ENCODE measurements at places on chromosomes 7 and 10.

DNA sequence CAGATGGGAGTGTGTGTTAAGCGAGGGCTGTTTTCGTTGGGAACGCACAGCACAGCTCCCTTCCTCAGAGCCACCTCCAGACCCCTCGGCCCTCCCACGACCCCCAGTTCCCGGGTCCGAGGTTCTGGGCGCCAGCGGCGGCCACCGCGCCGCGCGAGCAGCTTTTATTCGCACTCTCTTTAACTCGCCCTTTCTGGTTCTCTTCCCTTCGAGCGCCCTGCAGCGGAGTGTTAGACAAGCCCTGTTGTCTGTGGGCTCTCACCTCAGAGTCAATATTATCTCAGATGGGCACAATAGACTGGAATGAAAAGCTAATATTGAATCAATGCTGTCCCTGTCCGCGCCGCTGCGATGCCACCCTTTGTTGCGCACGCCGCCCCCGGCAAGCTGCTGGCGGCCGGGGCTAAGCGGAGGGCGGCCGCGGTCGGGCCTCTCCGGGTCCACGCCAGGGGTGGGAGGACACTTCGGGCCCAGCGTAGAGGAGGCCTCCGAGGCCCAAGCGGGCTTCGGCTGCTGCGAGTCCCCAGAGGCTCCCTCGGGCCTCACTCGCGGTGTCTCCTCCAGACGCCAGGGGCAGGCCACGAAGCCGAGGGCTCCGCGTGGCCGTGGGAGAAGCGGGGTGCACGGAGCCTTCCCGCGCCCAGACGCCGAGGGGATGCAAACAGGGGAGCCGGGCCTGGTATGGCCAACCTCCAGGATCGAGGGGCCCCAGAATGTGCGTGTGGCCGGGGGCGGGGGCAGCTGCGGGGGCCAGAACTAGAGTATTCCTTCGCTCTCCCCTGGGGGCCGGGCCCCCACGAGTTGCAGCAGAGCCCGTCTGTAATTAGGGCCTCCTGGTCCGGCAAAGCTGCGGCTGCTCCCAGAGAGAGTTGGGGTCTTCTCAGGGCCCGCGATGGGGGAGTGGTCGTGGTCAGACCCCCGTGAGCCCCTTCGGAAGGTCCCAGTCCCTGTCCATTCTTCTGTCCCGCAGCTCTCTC, 7.9 kb upstream of the EMX2 start:
- DNase-seq: peak; percentile 78

DNA sequence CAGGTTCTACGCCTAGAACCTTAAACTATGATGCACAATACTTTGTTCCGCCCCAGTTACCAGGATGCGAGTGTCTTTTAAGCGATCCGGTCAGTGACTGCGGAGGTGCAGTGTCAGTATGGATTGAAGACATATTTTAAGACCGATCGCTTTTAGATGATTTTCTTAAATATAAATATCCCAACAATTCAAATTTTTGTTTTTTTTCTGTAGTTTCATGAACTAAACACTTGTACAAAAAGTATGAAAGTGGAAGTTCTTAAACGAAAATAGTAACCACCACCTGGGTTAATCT, 835 bp downstream of the COMMD3 start:
- DNase-seq: no peak

GRCh38 chr10:101563007-101563406, 25.1 kb downstream of the POLL start:
- no peak for DNase-seq

GRCh38 chr7:143467724-143468123, 9.9 kb upstream of the TAS2R41 start:
- DNase-seq: no peak

DNA sequence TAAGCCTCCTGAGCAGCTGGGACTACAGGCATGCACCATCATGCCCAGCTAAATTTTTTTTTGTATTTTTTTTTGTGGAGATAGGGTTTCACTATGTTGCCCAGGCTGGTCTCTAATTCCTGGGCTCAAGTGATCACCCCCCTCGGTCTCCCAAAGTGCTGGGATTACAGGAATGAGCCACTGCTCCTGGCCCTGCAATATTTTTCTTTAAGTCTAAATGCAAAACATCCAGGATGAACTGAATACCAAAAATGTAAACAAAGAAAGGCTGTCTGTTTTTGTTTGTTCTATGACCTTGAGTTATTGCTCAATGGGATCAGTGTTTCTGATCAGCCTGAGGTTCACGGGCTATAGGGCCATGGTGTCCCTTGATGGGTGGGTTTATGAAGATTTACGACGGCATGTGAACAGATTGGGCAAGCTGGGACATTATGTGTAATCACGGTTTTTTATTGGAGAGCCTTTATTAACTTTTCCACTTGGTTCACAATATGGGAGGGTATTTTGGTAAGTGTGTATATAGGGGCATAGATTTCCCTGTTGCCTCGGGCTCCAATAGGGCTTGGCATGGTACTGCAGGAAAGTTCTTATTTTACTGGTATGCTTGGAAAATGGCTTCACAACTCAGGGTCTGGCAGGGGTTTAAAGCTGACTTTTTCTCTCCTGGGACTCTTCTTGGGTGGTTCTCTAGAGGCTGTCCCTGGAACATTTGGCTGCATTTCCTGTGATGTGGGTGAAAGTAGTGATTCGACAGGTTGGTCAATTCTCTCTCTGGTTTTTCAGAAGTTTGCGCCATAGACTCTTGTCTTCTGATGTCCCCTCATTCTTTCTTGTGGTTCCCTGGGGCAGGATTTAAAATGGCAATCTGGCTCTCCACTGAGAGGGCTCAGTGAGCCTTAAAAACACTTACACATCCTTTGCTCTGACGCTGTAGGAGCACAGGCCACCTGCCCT, 41.6 kb downstream of the MRPS33 start:
- no peak for DNase-seq

DNA sequence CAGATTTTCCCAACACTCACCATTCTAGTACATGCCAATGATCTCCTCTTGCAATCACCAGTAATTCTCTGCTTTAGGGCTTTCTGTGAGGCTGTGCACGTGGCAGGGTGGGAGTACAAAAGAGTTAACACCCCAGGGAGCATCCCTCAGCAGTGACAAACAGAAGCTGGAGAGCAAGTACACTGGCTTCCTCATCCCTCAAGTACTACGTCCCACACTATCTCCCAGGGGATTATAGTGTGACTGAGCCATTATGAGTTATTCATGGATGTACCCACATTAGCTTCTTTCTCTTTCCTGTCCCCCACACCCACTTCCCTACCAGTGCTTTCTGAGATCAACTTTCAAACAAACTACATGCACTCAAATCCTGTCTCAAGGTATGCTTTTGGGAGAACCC, 1216.5 kb upstream of the AUTS2 start:
- DNase-seq: no peak

DNA sequence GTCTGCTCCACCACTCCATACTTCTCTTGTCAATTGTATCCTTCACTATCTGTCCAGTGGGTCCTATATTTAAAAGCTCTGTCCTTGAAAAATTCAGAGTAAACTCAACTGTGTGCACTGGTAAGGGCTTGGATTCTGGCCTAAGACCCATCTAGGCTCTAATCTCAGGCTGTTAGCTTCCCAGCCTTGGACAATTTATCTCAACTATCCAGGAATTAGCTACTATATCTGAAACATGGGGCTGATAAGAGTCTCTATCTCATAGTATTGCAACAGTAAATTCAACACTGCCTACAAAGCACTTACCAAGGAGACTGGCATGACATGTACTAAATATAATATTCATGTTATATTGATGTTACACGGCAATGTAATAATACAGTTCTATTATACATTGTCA, 303.4 kb downstream of the XPNPEP1 start:
- DNase-seq: no peak

Data from upper lobe of left lung (tissue), 6 donors.